Amniotic epithelial cell (primary cell): ENCODE measurements at places on chromosomes 16 and 17.

- peak; percentile 59 for DNase-seq
Observed at GRCh38 chr17:38980490-38981217, 13.5 kb upstream of the FBXO47 start.

GRCh38 chr17:1179112-1179817 lies 516 bp downstream of the ABR start:
- DNase-seq = no peak

DNA sequence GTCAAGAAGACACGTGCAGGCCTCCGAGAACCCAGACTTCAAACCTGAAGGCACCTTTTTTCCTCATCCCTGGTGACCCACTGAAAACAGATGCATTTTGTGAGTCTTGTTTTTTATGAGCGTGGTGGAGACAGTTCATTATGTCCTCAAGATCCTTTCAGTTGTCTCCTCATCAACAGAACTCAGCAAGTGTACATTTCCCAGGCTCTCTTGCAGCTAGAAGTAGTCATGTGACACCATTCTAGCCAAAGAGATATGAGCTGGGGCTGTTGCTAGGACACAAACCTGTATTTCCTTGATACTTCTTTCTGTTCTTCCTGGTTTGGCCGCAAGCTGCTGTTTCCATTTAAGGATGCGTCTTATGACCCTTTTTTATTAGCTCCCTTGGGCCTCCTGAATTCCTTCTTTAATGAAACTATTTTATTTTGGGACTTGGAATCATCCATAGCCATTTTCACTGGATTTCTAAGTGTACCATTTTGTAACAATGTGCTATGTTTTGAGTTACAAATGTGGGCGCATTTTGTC lies 135.7 kb upstream of the FOXF1 start:
- no peak for DNase-seq

GRCh38 chr17:17353625-17354484 lies 50.7 kb downstream of the NT5M start:
- no peak for DNase-seq

DNA sequence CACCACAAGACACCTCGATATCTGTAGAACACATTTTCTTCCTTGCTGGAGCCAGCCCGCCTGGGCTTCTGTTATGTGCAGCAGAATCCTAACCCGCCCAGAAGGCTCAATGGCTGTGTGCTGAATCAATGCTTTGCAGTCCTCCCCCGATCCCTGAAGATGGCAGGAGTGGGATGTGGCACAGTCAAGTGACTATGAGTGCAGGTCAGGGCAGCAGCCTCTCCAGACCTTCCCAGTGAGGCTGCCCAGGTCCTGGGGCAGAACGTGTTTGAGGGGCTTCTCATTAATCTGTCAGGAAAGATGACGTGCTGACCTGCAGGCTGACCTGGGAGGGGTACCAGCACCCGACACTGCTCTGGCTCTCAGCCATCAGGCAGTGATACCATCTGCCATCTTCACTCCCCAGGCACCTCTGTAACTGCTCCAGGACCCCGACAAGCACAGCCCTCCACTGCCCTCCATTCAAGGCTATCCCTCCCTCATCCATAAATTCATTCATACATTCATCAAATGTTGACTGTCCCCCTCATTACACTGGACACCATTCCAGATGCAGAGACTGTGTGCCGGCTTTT lies 35.2 kb downstream of the LRRC75A start:
- no peak for DNase-seq

- DNase-seq = peak; percentile 82
Observed at GRCh38 chr17:82230609-82231311, 1.9 kb downstream of the SLC16A3 start.

DNA sequence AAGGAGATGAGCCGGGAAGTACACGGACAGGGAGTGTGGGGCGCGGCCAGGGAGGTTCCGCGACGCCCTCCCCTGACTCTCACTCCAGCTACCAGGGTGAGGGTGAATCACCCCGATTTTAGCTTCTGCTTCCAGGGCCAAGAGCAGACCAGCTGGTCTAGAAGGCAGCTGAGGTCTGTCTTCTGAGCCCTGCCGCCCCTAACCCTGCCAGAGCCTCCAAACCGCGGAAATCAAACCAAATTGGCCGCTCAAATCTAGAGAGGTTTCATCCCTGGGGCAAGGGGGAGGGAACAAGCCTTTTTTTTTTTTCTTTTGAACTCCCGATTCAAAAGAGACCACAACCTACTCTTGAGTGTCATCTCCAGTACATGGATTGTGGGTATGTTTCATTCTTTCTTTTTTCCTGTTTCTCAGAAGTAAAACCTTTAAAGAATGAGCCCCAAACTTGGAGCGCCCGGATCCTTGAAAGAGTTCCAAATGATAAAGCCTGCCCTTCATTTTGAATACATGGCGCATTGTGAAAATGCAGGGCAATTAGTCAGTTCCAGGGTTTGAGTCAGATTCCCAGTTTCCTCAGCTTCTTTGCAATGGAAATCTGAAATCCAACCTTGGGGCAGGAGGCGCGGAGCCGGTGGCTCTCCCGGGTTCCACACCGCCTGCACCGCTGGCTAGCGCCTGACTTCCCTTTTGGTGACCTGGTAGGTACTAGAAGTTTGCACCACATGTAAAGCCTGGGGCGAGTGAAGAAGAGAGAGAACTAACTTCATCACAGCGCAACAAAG lies 16.5 kb upstream of the ZFHX3 start:
- DNase-seq = peak; percentile 83

GRCh38 chr16:10765772-10766171 lies 22.1 kb downstream of the NUBP1 start:
- DNase-seq = no peak

DNA sequence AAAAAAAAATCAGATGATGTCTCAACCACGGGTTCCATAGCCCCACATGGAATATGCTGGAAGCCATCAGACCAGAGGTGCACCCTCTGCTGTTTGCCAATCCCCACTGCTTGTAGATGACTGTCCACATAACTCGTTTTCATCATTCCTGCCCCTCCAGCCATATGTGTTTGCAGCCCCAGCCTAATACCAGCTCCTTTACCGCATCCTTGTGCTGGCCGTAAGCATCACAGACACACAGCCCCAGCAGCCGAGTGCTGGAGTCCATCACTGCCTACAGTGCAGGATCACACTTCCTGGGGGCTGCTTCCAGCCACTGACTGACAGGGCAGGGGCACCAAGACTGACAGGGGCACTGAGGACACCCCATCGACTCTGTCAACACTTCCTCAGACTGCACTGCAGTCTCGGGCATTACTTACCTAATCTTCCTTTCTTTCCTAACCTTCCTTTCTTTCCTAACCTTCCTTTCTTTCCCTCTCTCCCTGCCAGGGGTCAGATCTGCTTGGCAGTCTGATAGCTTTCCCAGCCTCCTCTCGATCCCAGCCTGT lies 5.0 kb downstream of the RCVRN start:
- DNase-seq = no peak

GRCh38 chr16:10509534-10510025 lies 70.8 kb downstream of the EMP2 start:
- peak; percentile 76 for DNase-seq

DNA sequence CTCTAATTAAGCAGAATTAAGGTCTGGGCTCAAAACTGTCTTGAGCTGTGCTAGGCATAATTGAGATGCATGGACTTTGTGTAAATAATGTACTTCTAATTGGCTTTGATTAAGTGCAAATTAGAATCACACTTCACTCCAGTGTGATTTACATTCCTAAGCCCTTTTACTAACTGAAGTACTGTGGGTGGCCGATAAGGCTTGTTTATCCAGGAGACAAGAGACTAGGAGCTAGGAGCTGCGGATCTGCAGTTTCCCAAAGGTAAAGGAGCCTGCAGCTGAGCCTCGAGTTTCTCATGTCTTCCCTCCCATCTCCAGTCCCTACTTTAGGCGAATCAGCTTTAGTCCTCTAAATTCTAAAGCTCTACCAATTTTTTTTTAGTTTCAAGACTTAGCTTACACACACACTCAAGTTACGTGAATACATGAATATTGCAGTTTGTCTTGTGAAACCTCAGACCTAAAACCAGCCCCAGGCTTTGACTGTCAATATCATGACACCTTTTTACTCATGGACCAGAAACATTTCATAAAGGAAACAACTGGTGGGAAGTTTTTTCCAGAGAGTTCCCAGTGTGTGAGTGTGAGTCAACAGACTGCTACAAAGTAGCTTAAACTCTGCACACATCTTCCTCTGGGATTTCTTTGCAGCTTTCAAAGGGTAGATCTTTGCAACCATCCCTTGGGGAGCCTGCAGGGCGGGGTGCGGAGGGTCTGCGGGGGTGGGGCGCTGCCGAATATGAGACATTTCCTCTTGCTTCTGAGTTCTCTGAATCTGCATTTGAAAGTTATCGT lies 113.9 kb upstream of the TBX2 start:
- DNase-seq = peak; percentile 94

DNA sequence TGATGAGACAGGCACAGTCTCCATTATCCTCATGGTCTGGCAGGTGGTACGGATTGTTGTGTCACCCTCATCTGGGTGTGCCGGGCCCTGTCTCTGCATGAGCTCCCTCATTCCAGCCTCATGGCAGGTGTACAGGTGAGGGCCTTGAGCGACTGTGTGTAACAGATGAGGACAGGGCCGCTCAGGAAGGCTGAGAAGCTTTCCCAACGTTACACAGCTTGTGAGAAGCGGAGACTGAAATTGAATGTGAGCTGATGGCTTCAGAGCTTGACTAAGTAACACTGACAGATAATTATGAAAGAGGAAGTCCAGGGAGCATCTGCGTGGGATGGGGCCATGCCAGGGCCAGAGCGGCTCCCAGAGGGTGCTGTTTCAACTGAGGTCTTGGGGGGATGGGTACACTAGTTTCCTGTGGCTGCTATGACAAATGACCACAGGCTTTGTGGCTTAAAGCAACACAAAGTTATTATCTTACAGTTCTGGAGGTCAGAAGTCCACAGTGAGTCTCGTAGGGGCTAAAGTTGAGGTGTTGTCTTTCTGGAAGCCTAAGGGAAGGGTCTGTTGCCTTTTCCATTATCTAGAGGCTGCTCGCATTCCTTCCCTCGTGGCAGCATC lies 36.7 kb downstream of the CMIP start:
- peak; percentile 81 for DNase-seq

DNA sequence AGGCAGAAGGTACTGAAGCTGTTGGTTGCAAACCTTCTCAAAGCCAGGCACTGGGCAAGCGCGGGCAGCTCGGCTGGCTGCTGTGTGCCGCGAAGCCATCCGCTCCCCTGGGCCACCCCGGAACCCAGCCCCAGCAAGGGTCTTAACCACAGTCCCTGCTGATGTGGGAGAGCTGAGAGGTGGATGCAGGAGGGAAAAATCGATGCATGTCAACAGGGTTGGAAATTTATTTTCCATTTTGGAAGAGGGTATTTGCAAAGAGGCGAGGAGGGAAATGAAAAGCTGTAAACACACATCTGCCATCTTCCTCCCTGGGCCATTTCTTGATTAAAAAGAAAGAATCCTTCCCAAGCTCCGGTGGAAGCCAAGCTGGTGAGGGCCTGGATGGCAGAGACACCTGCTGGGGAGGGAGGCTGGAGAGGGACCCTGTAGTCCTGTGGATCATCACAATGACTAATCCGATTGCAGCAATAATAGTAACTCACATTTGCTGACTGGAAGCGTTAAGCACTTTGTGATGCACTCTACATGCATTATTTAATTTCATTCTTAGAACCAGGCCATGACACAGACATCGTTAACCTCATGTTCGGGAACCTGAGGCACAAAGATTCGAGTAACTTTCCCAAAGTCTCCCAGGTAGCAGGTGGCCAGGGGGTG lies 13.9 kb upstream of the TBX2 start:
- DNase-seq = no peak

DNA sequence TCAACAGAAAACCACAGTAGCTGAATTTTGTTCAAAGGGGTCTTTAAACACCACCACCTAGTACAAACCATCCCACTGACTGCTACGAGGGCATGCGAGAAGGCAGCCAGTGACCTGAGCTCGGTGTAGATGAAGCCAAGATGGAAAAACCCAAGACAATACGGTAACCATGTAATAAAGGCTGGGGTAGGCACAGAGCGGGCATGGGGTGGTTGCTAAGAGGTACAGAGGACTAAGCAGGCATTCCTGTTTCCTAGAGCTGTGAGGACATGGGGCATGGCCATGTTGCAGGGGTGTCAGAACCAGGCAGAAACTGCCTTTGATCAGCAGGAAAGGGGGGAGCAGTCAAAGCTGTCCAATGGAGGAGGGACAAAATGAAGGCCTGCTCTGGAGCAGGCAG lies 52.1 kb downstream of the NDEL1 start:
- DNase-seq = no peak

DNA sequence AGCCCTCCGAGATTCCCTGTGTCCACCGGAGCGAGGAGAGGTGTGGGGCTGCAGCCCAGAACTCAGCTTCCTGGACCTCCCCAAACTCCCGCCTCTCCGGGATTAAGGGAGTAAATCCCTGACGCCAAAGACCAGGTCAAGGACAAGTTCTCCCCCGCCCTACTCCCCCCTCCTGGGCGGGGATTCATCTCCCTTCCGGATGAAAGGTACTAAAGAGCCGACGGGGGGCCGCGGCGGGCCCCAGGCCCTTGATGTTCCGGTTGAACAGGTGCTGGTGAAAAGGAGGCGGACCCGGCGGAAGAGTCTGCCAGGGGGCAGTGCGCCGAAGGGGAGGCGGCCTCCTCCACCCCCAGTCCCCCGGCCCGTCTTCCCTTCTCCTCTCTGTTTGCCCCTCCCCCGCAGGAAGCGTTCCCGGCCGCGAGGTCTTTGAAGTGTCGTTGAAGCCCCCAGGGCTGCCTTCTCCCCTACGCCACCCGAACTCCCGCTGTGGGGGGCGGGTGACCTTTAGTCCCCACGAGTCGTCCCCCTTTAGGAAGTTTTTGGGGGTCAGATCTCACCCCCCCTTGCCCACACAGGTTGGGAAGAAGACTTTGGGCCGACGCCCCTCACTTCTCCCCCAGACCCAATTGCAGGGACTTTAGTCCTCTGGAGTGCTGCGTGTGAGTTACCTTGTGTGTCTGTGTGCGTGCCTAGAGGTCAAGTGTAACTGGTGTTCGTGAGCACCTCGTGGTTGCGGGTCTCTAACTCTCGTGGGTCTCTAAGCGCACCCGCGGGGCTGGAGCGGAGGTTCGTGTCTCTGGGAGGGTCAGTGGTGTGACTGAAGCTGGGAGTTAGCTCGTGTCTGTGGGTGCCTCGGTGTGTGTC lies 1.1 kb upstream of the MLLT6 start:
- DNase-seq = peak; percentile 56

- no peak for DNase-seq
Observed at GRCh38 chr17:81083125-81083765, 48.3 kb downstream of the BAIAP2 start.

DNA sequence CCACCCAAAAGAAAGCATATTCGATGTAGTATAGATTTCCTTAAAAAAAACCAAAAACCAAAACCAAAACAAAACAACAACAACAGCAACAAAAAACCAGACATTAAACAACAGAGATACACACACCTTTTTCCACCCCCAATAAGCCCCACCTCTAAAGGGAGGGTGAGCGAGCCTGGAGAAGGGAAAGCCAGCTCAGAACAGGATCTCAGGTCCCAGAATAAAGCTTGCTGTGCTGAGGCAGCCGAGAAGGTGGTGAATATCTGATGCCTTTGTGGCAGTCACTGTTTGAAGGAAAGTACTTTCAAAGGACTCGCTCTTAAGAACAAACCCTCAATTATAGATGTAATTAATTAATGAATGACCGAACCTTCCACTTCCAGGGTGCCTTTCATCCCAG lies 470 bp downstream of the KRT23 start:
- DNase-seq = no peak

GRCh38 chr17:21246698-21247097 lies 6.5 kb downstream of the NATD1 start:
- DNase-seq = no peak
